ENCODE measurements at places on chromosomes 3 and 15.
A peak's percentile ranks its signal among the peaks of the same experiment; 100 is the strongest.

DNA sequence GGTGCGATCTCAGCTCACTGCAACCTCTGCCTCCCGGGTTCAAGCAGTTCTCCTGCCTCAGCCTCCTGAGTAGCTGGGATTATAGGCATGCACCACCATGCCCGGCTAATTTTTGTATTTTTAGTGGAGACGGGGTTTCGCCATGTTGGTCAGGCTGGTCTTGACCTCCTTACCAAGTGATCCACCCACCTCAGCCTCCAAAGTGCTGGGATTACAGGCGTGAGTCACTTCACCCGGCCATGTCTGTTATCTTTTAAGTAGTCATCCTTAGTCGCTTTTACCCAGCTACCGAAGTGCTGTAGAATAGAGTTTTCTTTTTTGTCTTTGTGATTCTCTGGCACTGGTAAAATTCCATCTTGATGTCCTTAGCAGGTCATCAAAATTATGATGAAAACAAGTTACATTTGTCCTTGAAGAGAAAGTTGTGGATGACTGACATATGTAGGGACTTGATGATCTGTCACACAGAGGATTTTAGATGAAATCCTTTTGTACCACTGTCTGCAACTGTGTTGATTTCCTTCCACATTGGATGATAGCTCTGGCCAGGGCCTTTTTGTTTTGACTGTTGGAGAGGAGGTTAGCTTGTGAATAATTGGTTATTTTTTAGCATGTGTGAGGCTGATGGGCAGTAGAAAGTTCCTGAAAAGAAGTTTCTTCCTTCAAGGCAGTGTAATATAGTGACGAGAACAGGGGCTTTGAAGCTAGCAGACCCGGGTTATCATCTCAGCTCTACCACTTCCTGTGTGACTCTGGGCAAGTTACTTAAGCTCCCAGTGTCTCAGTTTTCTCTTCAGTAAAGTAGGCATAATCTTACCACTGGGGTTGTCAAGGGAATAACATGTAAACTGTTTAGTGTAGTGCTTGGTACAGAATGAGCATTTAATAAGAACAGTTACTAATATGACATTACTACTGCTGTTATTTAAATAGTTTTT is 18.8 kb downstream of the ATG7 start:
- DNase-seq = no peak

DNA sequence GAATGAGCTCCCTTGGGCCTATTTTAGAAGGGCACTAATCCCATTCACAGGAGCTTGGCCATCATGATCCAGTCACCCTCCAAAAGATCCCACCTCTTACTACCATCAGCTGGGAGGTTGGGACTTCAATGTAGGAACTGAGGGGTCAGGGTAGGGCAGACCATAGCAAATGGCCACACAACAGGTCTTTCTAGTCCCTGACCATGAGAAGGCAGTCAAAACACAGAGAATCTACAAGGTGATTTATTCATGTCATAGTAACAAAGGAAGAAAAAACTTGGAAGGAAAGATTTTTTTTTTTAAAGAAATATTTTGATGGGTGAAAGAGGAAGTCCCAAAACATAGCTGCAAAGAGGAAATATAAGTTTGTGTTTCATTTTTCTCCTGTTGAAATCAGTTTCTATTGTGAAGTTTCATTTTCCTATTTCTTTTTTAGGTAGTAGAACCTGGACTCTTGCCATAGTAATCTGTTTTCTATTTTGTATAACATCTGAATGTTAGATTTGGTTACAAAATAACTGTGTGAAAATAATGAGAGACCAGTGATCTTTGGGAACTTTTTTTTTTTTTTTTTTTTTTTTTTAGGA is 23.5 kb upstream of the TNFSF10 start:
- no peak for DNase-seq

GRCh38 chr15:50774450-50774849 is 8.9 kb upstream of the SPPL2A start:
- DNase-seq = no peak

DNA sequence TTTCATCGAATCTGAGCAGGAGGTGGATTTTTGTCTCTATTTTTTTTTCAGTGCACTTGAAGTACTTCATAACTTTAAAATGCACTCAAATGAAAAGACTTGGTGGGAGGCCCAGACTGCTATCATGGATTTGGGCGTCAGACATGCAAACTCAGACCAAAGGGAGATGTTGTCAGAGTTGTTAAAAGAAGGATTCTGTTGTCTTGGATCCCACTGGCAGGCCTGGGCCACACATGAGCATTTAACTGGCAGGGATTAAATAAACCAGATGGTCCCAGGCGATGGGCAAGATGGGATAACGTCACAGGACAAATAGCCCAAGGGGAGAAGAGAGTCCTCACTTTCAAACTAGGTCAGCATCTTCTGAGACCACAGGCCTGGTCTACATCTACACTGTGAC is 15.4 kb downstream of the RTP1 start:
- no peak for DNase-seq

DNA sequence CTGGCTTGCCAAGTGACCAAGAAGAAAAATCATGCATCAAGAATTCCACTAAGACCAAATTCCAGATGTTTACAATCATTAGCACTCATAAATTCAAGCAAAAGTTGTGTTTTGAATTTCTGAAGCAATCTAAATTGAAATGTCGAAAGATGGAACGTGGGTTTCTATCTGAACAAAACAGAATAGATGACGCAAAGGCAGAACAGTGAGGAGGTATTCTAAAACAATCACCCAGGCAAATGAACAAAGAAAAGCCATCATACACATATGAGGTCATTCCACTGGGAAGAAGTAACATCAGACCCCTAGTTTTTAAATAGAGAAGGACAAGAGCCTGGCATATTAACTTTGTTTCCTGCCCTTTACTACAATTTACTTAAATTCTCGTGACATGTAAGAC is 58.0 kb downstream of the MCF2L2 start:
- no peak for DNase-seq

DNA sequence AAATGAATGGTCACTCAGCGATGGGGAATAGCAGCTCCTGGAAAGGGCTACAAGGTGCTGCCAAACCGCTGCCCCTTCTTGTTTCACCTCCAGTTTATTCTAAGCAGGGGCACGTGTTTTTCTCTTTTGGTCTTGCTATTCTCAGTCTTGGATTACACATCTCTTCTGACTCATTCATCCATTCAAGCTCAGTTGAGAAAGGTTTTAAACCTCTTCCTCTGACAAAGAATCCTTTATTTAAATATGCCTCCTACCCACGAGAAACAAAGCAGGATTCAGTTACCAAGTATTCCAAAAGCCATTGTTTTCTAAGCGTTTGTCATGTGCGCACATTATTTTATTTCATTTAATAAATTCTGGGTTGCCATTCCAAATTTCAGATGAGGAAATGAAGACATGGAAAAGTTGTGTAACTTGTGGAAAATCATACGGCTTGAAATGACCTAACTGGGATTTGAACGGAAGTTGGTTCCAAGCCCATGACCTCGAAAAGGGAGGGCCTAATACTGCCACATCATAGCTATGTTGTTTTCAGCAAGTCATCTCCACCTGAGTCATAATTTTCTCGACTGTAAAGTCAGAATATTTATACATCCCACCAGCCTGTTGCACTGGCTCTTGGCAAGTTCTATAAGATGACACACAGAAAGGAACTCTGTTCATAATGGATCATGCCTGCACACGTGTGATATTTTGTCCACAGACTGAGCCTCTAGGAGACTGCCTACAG is 292.0 kb upstream of the SLCO3A1 start:
- no peak for DNase-seq

GRCh38 chr3:127035677-127036076 is 52.8 kb downstream of the PLXNA1 start:
- DNase-seq = no peak

DNA sequence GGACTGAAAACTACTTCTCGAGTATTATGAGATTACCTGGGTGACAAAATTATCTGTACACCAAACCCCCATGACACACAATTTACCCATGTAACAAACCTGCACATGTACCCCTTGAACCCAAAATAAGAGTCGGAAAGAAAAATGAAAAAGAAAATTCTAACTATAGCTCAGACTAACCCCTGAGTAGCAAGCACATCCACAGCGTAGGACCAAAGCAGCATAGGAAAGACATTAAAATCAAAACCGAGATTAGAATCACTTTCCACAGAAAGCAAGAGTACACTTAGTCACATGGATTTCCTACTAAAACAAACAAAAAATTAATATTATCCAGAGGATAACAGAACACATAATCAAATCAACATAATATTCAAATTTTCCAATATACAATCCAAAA is 6.3 kb upstream of the PIK3CA start:
- DNase-seq = no peak

- DNase-seq = no peak
Measured at GRCh38 chr3:23189187-23189586, 13.9 kb upstream of the UBE2E2 start.

DNA sequence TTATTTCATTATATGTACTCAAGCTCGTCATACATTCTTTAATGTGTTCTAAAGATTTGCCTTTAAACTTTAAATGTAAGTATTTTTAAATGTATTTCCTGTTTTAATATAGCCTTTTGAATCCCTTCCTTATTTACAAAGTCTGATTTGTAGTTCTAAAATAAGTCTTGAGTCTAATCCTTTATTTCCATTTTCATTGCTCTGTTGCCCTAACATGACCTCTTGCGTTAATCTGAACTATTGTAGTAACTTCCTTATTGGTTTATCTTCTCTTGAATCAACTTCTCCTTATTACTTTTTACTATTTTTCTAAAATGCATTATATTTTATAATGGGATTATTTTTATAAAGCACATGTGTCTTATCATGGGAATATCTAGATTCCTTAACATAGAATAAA is 24.0 kb downstream of the KNL1 start:
- DNase-seq = no peak

DNA sequence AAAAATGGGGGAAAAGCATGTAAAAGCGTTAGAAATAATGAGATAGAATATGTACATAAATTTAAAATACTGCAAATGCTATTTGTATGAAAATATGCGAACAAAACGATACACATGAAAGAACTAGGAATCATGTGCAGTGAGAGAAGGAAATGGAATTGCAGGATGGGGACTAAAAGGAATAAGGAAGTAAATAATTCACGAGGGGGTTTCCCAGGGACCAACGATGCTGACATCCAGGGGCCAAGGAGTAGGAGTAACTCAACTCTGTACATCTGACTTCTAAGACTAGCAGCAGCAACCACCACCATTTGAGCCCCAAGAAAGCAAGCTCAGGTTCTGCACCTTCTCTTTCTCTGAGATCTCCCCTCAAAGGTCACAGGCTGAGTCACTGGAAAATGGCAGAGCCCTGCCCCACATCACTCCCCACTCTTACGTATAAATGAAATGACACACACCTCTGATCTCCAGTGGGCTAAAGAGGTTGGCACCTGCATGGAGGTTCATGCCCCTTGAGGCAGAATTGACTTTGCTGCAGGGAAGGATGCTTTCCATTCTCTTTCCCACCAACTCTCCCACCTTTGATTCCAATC is 100.0 kb upstream of the DLG1 start:
- DNase-seq = no peak

GRCh38 chr3:58048301-58048700 is 40.1 kb downstream of the FLNB start:
- peak; percentile 35 for DNase-seq

DNA sequence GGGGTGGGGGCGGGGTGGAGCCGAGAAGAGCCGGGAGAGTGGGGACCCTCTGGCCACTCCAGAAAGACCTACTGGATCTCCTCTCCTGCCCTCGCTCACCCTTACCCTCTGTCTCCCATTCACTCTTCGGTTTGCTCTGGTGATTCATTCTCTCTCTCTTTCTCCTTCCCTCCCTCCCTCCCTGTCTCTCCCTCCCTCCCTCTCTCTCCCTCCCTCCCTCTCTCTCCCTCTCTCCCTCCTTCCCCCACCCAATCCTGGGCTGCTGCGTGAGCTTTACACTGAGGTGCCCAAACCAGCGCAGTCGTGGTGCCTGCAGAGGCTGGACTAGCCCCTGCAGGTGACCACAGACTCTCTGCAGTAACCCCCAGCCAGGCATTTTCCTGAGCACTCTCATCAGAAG is 32.2 kb upstream of the ADAMTS17 start:
- no peak for DNase-seq

DNA sequence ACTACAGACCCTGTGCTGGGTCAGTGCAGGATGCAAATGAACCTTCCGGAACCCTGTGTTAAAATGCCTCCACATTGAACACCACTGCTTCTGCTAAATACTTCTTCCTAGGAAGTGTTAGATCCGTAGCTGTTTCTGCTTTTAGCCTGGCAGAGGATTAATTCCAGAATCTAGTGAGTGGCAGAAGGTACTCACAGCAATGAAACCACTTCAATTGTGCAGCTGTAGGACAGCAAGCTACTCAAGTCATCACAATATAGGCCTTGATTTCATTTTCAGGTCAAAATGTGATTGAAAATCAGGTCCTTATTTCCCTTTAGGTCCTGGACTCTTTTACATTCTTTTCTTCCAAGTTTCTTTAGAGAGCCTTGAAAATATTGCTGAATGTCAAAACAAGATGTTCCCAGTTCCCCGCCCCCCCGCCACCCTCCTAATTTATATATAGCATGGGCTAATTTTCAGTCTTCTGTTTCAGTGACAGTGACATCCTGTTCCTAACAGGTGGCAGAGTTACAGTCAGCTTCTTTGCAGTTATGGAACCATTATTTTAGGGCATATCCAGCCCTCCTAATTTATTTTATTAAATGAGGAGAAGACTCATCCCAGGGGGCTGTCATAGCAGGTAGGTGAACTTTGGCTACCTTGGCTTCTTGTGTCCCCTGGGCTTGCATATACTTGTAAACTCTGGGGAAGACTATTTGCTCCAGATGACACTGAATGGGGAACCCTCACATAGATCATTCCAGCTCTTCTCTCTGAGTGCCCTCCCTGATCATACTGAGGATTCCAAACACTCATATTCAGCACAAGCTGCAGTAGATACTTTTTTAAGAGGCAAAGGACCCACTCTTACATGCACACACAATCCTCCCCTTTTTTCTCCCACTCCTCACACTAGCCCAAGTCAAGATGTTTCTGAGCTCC is 28.0 kb upstream of the ARNT2 start:
- DNase-seq = no peak

- no peak for DNase-seq
Measured at GRCh38 chr3:24278543-24278942, 216.1 kb downstream of the THRB start.

DNA sequence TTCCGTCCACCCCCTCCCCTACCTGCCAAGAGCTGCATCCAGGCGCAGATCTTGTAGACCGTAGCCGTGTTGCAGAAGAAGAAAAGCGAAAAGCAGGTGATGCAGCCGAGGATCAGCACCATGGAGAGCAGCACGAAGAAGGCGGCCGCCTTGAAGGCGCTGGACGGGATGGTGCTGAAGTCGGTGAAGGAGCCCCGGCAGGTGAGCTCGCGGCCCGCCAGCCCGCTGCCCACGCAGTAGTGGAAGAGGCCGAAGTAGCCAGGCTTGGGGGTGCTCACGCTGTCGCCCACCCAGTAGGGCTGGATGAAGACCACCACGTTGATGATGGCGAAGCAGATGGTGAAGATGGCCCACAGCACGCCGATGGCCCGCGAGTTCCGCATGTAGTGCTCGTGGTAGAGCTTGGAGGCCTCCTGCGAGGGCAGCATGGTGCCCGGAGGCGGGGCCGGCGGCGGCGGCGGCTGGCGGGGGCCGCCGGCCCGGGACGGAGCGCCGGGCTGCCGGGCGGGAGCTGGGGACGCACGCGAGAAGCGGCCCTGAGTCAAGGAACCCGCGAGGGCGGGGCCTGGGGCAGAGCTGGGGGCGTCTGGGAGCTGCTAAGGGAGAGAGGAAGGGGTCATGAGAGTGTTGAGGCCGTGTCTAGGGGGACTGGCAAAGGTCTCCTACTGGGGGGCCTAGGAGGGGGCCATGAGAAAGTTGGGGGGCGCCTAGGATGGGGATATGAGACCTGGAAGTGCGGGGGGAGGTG is 1.2 kb downstream of the LHFPL4 start:
- DNase-seq = no peak

- no peak for DNase-seq
Measured at GRCh38 chr3:71421820-71422566, 161.5 kb downstream of the FOXP1 start.

Data from SW 1271 (cell line).